ENCODE measurements at places on chromosomes 16 and 17.

DNA sequence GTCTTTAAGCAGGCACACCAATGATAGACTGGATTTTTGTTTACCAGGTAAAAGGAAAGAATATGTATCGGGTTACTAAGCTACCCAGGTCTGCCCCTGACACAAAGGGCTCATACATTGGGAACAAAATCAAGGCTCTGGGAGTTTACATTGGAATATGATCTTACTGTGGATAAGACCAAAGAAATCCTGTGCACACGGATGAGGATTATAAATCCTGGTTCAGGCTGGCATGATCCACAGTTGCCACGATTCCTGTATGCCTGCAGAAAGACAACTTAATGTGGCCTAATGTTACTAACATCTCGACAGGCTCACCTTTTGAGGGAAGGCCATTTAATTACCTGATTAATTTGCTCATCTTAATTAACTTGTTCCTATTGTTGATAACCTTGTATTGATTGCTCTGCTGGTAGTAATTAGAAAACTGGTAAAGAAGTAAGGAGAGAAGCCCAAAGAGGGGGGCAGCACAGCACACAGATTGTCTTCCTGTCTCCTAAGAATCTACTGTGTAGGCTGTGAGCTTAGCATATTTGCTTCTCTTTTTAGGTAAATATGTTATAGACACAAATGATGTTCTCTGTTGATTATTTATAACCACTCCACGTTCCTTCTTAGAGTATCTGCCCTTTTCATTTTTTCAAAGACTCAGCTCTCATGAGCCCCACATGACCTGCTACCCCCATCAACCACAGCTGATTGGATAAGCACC is 51.0 kb upstream of the TOX3 start:
- DNase-seq: no peak

GRCh38 chr16:27439271-27440018 is 37.5 kb downstream of the IL21R start:
- DNase-seq: no peak

- no peak for DNase-seq
Measured at GRCh38 chr17:81701288-81702071, 1.7 kb upstream of the MRPL12 start.

DNA sequence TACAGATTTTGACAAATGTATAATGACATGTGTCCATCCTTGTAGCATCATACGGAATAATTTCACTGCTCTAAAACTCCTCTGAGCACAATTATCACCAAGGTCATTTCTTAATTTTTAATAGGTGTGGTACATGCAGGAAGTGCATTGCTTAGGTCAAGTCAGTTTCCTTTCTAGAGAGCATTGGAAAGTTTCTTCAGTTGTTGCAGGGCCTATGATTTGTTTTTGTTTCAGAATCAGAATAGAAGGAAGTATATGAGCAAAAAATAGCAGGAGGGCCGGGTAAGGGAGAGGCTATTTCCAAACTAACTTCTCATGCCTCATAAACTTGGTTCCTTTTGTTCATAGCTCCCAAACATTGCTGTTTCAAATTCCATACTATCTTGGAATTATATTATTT is 24.0 kb upstream of the SLFN5 start:
- no peak for DNase-seq

DNA sequence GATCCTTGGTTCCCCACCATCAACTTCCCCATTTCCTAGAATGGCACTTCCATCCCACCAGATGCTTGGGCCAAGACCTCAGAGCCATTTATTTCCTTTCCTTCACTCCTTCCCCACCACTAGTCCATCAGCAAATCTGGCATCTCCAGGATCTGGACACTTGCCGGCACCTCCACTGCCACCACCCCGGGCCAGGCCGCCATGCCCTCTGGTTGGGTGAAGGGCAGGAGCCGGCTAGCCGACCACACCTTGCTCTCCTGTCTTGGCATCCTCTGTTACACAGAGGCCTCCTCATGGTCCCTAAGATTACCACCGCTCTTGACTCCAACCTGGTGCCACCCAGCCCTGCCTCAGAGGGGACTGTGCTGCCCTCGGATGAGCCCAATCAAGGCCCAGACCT is 104.5 kb downstream of the RMI2 start:
- no peak for DNase-seq

DNA sequence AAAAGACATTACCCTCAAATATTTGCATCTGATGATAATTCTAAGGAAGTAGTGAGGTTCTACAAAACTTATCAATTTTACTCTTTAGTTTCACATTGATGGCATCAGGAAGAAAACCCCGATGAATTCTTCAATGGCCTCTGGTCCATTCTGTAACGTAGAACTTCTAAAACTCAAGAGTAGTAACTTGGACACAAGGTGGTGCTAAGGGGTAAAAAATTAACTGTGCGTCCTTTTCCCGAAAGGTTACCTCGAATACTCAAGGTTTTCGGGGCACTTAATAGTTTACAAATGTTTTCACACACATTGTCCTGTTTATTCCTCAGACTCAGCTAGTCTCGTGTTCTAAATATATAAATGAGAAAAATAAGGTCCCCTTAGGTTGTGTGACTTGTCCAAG is 517.3 kb upstream of the ZFHX3 start:
- no peak for DNase-seq

DNA sequence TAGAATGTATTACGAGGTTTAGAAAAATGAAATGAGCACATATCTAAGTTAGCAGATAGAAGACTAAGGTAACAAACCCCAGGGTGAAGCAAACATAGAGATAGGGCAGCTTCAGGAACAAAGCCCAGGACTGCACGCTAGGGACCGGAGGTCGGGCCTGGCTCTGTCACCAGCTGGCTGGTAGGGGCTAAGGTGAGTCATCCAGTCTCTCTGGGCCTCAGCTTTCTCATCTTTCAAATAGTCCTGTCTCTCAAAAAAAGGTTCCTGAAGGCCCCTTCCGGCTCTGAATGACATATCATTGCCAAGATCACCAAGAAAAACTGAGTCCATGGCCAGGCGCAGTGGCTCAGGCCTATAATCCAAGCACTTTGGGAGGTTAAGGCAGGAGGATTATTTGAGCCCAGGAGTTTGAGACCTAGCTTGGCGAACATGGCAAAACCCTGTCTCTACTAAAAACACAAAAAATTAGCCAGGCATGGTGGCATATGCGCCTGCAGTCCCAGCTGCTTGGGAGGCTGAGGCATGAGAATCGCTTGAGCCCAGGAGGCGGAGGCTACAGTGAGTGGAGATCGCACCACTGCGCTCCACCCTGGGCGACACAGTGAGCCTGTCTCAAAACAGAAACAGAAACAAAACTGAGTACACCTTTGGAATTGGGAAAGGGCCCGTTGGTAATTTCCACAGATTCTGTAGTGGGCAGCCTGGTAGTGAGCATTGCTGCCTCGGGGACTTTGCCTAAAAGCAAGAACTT is 26.0 kb downstream of the PKD1L3 start:
- no peak for DNase-seq

DNA sequence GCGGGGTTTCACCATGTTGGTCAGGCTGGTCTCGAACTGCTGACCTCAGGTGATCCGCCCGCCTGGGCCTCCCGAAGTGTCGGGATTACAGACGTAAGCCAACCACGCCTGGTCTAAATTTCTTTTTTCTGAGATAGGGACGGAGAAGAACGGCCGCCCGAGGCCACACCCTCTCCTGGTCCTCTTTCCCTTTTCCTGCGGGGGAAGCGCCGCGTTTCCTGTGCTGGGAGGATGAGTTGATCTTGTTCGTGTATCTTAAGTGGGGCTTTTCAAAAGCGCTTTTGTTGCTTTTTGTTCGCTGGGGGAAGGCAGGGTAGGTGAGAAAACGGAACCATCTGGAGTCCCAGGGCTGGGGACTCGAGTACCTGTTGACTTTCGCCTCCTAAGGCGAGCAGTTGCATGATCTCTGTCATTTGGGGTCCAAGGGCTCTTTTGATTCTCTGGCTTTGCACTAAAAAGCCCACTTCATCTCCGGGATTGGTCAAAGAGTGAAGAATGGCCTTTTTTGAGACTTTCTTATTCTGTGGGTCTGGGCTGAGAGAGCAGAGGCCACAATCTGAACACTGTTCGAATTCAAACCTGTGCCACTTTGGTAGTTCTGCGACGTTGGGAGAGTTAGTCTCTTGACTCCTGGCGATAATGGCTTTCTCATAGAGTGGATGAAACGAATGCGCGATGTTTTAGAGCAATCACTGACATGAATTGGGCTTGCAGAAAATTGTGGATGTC is 1.3 kb downstream of the FUS start:
- no peak for DNase-seq

GRCh38 chr16:18932243-18932987 is 6.2 kb upstream of the SMG1 start:
- DNase-seq: no peak

GRCh38 chr16:7979448-7980132 is 610.7 kb downstream of the TMEM114 start:
- DNase-seq: no peak

- DNase-seq: no peak
Measured at GRCh38 chr17:80869481-80870145, 122.0 kb upstream of the CHMP6 start.

- no peak for DNase-seq
Measured at GRCh38 chr17:82051776-82052637, at the start of the genes GPS1 and RFNG. GPS1 (plus strand) TSS chr17:82051898; CDS start chr17:82051932, 34 bp downstream. RFNG (minus strand) TSS chr17:82051811; CDS start chr17:82051766, 45 bp downstream.

GRCh38 chr16:56744996-56745640 is 15.2 kb downstream of the NUP93 start:
- DNase-seq: no peak

GRCh38 chr16:70701036-70701435 is 15.2 kb upstream of the MTSS2 start:
- DNase-seq: no peak

- DNase-seq: no peak
Measured at GRCh38 chr17:30378241-30378824, 394 bp upstream of the CPD start.

DNA sequence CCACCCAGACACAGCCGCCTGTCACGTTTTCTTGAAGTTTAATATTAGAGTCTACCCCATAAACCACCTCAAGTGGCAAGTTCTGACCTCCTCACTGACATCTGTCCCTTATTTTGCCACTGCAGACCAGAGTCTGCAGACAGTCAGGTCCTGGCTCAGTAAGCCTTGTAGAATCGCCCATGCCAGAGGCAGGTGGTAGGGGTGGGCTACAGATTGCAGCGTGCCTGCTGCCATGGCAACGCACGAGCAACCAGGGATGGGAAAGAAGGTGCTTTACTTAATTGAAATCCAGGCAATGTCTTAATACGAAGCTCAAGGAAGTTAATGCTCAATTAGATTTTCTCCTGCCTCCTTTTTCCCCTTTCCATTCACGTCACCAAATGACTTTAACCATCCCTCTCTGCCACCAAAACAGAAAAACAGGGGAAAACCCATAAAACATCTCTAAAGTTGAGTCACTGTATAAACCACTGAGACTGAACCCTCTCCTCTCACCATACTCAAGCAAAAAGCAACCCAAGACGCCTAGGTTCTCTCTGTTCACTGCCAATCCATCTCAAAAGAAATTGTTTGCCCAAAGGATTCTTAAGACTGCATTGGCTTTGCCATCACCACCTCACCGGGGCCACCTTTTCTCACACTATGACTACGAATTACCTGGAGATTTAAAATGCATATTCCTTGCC is 228.8 kb downstream of the SLC39A11 start:
- no peak for DNase-seq

GRCh38 chr17:82248815-82249674 is 20.2 kb downstream of the SLC16A3 start:
- no peak for DNase-seq

DNA sequence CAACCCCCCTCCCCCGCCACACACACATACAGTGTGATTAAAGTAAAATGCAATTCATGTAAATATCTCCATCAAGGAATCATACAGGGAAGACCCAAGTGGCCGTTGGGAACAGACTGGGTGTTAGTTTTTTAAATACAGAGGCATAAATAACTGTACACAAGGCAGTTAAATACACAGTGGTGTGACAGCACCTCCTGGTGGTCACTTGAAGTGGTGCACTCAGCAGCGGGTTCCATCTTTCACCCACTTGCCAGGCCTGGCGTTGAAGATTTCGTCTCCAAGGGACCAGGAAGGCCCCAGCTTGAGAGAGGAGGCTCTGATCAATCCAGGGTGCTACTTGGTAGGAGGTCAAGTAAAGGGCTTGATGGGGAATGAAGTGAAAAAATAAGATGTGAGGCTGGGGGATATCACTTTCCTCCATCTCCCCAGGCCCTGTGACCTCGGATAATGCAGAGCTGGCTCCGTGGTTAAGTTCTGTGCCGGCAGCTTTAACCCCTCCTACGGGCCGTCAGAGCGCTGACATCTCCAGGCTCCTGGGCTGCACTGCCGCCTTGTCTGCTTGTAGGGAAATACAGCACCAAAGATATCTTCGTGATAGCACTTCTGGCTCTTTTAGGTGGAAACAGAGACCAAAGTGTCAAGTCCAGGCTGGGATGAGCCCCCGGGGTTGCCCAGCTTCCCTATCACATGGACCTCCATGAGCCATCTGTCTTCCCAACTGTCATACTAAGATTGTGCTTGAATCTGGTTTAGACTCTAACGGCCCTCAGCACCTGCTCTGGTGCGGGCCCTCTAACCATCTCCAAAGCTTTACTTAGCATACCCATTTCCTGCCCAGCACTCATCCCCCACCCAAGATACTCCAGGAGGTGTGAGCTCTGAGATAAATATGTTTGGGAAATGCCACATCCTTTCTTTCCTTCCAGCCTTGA is 20.7 kb downstream of the LGALS9 start:
- DNase-seq: no peak

- no peak for DNase-seq
Measured at GRCh38 chr16:83737729-83738354, 69.9 kb upstream of the HSBP1 start.

DNA sequence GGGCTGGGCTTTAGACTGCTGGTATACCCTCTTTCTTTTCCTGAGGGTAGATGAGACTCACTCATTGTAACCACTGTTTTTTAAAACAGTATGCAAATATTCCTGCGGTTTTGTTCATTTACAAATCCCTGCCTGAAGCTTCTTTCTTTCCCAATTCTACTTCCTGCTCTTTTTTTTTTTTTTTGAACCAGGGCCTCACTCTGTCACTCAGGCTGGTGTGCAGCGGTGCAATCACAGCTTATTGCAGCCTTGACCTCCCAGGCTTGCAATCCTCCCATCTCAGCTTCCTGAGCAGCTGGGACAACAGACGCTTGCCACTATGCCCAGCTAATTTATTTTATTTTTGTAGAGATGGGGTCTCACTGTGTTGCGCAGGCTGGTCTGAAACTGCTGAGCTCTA is 8.0 kb upstream of the SULT1A1 start:
- no peak for DNase-seq

- no peak for DNase-seq
Measured at GRCh38 chr17:18258356-18259038, at the start of gene FLII. FLII (minus strand) TSS chr17:18258738; CDS start chr17:18258690, 48 bp downstream.

DNA sequence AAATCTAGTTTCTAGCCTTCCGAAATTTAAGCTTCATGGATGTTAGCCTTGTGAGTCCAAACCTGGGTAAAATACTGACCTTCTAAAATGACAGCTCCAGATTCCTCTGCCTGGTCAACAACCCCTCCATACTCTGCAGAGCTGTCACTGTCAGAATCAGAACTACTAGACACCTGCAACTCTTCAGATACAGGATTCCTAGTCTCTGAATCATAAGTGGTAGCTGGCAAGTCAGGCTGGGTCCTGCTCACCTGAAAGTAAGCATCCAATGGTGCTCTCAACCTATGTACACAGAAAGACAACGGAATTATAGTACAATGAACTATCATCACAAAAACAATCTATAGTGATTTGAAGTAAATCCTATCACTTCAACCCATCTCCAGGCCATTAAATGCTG is 14.8 kb downstream of the RFWD3 start:
- no peak for DNase-seq

- no peak for DNase-seq
Measured at GRCh38 chr16:85936816-85937215, 37.9 kb downstream of the IRF8 start.
